Frontal cortex (tissue), 4 donors: ENCODE measurements at places on chromosomes 7 and 10.

DNA sequence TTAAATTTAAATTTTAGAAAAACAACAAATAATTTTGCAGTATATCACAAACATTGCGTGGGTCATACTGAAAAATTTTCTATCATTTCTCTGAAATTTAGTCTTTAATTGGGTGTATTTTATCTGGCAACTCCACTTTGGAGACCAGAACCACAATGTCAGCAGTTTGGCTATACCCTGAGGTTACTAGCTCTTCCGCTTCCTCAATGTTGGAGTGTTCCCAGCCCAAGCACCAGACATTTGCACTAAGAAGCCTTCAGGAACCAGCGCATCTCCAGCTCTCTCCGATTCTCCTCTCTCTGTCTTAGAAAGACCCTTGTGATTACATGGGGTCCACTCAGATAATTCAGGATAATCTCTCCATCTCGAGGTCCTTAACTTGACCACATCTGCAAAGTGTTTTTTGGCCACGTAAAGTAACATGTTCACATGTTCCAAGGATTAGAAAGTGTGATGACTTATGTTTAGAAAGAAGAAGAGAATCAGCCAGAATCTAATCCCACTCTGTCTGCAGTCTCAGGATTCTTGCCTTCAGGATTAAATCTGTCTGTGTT is 43.1 kb upstream of the ADRB1 start:
- DNase-seq, result no peak

DNA sequence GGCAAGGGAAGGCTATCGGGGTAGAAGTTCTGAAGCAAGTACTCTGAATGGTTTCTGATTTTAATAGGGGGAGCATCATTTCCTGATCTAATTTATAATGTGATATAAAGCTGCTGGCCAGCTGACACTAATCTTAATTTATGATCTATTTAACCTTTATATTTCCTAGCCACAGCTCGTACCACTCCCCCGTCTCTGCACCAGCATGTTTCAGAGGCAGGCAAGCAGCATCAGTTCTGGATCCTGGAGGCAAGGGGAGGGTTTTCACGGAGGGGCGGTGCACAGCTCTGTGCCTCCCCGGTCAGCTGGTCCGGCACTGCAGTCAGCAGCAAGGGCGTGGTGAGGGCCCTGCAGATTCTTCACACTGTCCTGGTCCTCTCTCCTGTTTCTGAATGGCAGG is 30.0 kb downstream of the MGMT start:
- no peak for DNase-seq

- DNase-seq, result no peak
Observed at GRCh38 chr10:78260141-78260540, 226.5 kb downstream of the RPS24 start.

DNA sequence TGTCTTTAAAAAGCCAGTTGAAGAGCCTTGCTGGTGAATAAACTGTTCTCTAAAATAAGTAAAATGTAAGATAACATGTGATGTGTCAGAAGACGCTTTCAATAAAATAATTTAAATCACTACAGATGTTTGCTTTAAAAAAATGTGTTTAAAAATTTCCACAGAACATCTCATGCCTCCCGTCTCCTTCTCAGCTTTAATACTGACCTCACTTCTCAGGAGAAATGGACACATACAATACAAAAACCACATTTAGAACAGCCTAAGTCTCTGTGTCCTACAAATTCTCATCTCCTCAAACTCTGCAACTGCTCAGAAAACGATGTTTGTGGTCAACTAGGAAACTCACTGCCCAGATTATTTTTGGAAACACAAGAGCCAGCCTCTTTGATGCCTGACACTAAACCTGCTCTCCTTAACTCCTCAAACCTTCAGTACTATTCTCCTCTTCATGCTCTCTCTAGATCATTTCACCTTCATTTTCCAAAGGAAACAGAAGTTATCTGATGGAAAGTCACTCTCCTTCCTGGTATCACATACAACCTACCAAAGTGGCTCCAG is 120.3 kb downstream of the ZNF438 start:
- DNase-seq, result no peak

- no peak for DNase-seq
Observed at GRCh38 chr7:81803267-81803666, 33.4 kb upstream of the HGF start.

GRCh38 chr10:122733931-122734665 is 34.5 kb upstream of the C10orf120 start:
- no peak for DNase-seq

GRCh38 chr10:74705358-74705980 is 120.9 kb upstream of the KAT6B start:
- no peak for DNase-seq

- DNase-seq, result no peak
Observed at GRCh38 chr10:1156921-1157614, 100.9 kb downstream of the WDR37 start.

DNA sequence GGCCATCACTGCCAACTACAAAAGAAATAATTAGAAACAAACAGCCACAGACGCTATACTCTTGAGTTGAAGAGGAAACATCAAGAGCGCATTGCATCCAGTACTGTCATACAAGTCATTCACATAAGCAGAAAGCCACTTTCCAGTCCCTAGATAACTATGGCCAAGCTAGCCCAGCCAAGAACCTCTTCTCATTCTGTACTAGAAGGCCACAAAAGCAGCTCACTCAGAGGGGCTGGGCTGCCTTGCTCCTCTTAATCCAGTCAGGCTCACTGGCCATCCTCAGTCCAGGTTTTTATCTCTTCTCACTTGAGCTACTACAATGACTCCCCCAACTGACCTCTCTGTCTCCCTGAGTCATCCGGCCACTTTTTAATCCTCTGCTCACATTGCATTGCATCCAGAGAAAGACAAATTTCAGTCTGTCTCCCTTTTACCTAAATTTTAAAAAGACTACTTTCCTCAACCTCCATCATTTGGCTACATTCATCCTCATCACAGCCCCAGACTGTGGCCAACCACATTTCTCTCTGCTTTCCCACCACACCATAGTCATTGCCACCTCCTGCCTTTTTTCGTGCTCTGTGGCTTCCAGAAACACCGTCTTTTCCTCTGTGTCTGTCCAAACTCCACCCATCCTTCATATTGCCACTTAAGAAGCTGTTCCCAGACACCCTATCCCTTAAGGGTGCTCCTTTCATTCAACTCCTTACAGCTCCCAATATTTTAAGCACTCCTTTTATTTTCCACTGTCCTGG is 25.0 kb downstream of the PPP1R3C start:
- no peak for DNase-seq

DNA sequence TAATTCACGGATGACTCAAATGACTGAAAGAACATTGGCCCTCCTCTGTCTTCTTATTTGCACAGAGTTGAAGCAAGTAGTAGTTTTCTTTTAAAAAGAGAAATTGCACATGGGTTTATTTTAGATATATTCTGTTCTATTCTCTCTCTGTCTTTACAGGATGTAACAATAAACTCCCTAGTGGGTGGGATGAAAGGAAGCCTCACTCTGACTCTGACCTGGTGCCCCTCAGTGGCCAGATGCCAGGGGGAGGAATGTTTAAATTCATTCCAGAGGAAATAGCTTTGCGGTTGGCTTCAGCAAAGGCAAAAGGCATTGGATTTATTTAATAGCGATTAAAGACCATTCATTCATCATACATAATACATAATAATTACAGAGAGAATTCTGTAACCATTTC is 156.4 kb upstream of the MTPN start:
- no peak for DNase-seq

- DNase-seq, result no peak
Observed at GRCh38 chr7:17640730-17641377, 299.4 kb downstream of the SNX13 start.

DNA sequence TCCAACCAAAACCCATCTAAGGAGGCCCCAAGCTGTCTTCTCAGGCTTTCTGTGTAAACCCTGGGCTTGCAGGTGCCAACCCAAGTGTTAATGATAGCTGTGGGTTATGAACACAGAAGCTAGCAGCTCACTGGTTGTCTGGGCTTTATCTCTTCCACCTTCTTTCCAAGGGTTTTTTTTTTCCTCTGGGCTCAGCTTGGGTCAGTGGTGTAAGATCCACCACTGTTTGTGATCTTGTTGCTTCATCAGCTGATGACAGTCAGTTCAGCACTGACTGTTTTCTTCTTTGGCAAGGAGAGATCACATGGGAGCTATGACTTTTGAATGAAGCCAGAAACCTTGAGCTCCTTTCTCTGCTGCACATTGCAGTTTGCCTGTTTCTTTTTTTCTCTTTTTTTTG is 4.6 kb downstream of the GTPBP4 start:
- DNase-seq, result no peak

DNA sequence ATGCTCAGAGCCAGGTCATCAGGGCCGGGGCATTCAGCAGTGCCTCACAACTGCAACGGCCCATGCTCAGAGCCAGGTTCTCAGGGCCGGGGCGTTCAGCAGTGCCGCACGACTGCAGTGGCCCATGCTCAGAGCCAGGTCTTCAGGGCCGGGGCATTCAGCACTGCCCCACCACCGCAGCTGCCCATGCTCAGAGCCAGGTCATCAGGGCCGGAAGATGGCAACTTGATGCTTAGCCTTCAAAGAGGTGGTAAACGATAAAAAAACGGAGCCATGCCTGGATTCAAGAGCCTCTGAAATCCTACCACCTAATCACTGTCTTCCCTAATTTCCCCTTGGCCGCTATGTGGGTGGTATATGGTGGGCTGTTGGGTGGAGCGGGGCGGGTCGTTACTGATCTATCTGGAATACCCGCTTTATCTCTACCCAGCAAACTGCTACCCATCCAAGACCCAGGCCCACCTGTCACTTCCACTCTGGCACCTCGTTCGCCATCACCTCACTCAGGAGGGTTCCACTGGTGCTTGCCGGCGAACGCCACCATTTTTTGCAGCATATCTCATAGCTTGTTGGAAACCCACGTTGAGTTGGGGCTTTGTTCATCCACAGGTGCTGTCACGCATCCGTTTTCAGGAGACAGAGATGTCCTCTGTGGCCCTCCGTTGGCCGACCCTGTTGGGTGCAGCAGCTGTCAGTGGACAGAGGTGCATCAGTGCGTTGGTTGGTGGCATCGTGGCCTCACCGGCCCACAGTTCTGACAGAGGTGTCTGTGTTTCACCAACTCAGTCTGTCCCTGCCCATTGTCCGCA is 221.1 kb downstream of the EBF3 start:
- DNase-seq, result no peak

DNA sequence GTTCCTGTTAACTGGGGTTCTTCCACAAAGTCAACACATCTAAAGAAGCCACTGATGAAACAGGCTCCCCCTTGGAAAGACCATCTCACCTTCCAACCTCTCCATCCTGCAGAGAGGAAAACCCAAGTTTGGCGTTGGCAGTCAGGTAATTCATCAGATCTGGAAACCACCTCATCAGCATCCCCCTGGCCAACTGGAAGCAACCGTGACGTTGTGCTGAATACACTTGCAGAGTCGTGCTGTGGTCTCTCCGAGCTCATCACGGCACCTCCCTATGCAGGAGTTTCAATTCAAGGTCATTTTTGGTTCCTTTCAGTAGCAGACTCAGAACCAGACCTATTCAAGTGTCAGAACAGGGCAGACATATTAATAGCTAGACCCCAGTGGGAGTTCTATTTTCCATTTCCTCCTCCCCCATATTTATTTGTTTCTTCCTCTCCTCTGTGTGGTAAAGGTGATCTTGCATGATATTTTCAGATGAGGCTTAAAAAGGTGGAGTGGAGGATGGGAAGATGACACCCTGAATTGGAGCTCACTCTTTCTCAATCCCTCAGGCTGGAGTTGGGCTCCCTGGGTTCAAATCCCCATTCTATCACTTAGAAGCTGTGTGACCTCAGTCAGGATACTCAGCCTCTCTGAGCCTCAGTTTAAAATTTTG is 149.1 kb upstream of the ADO start:
- no peak for DNase-seq

DNA sequence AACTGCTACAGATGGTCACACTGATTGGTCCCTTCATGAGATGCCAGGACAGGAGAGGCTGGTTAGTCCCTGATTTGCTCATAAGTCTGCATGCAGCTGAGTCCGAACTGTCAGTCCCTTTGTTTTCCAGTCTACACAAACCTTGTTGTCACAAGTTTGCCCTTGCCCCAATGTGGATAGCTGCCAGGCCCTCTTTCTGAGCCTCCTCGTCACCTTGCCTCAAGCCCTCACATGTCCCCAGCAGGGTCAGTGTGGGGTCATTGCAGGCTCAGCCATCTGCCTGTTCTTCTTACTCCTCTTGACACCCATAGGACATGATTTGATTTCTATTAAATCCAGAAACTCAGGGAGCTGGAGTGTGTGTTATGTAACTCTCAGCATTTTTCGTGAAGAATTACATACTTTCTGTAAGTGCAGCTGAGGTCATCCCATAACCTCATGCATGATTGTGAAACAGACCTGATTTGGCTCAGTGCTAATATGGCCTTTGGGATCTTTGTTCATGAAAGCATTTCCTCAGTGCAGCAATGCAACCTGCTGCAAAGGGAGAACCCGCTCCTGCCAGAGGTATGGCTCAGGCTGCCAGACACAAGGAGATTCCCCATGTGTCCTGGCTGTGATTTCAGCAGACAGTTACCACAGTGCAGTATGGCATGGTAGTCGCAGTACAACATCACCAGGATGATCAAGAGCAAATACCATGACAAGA is 70.0 kb upstream of the ZMIZ2 start:
- DNase-seq, result no peak

DNA sequence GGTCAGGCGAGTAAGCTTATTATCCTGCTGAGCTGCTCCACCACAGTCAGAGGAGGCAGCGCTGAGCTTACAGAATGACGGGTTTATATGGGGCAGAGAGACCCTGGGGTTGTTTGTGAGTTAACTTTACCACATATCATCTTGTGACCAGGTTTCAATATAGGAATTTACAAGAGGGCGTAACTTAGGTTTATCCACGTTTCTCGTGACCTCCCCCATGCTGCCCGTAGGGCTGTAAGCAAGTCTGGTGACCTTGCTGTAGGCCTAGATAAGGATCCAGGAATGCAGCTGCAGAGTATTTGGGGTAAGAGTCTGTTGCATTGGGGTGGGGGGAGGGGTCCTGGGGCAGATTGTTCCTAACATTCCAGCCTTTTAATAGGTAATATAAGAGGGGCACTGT is 24.6 kb downstream of the SCIN start:
- no peak for DNase-seq

DNA sequence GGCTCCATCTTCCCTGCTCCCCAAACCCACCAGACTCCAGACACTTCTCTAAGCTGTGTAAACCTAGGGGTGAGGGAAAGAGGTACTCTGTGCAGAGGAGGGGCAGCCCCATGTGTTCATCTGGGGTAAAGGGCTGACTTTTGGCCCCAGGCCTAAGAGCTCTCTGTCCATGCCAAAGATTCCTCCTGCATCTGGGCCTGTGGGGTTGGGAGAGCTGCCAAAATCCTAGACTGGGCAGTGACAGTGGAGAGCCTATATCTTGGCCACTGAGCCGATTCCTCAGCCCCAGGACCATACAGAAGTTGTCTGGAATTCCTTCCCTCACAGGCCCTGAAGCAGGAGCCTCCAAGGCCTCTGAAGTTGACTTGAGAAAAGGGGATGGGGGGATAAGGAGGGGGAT is 25.3 kb upstream of the LEP start:
- DNase-seq, result no peak

DNA sequence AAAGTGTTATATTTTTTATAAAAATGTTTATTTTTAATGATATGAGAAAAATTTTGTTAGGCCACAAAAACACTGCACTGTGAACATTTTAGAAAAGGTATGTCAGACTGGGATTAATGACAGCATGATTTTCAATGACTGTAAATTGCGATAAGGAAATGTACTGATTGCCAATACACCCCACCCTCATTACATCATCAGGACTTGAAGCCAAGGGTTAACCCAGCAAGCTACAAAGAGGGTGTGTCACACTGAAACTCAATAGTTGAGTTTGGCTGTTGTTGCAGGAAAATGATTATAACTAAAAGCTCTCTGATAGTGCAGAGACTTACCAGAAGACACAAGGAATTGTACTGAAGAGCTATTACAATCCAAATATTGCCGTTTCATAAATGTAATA is 64.8 kb upstream of the CAPZA2 start:
- no peak for DNase-seq

GRCh38 chr10:119425881-119426170 is 116.7 kb downstream of the RGS10 start:
- no peak for DNase-seq
